SHP77 treated with DMSO at 0.1 percent for 48 hours (cell line): ENCODE measurements at places on chromosomes 1 and 21.

DNA sequence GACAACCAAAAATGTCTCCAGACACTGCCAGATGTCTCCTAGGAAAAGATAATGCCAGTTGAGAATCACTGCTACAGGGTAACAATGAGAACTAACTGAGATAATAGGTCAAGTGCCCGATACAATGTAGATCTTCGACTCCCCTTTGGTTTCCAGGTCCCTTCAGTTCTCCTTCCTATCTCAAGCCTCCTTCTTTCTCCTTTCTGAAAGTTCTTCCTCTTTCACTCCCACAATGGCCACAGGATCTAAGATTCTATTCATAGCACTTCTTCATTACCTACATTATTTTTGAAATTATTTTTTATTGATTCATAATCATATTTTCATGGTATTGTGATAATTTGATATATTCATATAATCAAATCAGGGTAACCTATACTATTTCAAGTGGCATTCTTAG is 6.3 kb downstream of the PFDN2 start:
- DNase-seq = no peak

DNA sequence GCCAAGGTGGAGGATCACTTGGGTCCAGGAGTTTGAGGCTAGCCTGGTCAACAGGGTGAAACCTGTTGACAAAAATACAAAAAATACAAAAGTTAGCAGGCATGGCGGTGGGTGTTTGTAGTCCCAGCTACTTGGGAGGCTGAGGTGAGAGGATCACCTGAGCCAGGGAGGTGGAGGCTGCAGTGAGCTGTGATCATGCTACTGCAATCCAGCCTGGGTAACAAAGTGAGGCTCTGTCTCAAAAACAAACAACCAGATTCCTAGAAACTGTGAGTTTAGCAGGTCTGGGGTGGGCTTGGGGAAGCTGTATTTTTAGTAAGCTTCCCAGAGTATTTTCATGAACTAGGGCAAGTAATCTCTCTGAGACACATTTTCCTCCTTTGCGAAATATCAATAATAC is 5.2 kb upstream of the MYOM3 start:
- DNase-seq = no peak

- DNase-seq = no peak
Observed at GRCh38 chr1:245842106-245842505, 665.0 kb downstream of the SMYD3 start.

GRCh38 chr1:33908324-33908956 is 44.6 kb downstream of the HMGB4 start:
- DNase-seq = no peak

DNA sequence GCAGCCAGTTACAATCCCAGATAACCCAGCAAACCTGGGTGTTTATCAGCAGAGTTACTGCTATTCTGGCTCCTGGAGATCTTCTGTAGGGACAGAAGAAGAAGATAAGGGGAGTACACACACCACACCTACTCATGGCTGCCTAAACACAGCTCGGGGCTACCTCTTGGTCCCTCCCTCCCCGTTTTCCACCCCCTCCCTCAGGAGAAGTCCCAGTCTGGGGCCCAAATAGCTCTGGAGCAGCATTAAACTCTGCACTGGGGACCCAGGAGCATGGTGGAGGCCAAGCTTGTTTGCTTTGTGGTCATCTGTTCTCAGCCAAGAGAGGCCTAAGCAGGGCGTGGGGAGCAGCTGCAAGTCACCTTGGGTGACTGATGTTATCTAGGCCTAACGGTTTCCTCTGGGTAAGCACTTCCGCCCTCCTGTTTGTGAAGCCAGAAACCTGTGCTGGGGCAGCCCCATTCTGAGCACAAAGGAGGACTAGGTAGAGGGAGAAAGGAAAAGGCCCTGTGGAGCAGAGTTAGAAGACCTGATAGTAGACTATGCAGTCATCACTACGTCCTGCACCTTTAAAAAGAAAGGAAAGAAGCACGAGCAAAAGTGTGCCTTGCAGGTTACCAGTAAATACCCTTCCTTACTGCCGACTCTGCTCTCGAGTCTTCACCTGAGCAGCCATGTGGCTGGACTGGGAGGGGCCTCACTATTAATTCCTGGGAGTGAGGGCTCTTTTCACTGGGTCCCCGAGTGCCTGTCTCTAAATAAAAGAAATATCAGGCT is 2.0 kb upstream of the RCSD1 start:
- peak; percentile 94 for DNase-seq

- no peak for DNase-seq
Observed at GRCh38 chr1:76317299-76317900, 242.9 kb downstream of the ST6GALNAC3 start.

- no peak for DNase-seq
Observed at GRCh38 chr1:168583571-168583970, 7.2 kb downstream of the XCL1 start.

DNA sequence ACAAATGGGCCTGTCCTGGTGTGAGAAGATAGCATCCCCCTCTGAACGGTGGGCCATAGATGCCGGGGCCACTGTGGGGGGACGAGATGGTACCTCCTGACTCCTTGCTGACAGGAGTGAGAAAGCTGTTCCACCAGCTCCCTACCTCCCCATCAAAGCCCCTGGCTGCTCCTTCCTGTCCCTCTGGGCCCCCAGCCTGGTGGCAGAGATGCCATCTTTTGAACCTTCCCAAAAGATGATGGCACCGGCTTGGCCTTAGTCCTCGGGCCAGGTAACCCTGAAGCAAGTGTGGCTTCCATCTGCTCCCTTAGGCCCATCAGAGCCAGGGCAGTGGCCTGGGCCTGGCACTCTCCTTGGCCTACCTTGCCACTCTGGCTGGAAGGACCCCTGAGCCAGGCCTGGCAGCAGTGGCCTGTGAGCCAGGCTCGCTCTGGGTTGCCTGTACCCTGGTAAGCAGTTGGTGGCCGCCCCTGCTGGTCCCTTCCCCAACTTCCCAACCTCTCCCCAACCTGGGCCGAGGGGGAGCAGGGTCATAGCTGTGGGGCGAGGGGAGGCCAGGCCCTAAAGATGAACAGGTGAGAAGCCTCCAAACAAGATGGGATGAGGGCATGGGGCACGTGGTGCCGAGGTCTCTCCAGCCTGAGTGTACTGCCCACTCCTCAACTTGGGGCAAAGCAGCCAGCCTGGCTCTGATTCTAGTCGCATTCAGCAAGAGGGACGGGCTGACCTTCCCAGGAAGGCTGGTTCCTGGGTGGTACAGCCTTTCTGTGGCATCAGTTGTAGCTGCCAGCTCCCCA is 34.7 kb downstream of the ZBTB17 start:
- no peak for DNase-seq

- DNase-seq = no peak
Observed at GRCh38 chr1:168301664-168302320, 21.1 kb downstream of the TBX19 start.
